Esophagus squamous epithelium (tissue), 5 donors: ENCODE measurements at places on chromosomes 4 and X.

GRCh38 chr4:183798301-183799253 is 106.5 kb upstream of the STOX2 start:
- H3K36me3 ChIP-seq = no peaks in the 10 kb centered on the region
- H3K4me3 ChIP-seq = peak overlapping the region; percentile 70
- DNase-seq = no peak
- H3K27ac ChIP-seq = peak overlapping the region; percentile 89
- H3K27me3 ChIP-seq = peaks cover 45% of the 10 kb centered on the region
- peaks cover 10% of the 10 kb centered on the region for H3K4me1 ChIP-seq

DNA sequence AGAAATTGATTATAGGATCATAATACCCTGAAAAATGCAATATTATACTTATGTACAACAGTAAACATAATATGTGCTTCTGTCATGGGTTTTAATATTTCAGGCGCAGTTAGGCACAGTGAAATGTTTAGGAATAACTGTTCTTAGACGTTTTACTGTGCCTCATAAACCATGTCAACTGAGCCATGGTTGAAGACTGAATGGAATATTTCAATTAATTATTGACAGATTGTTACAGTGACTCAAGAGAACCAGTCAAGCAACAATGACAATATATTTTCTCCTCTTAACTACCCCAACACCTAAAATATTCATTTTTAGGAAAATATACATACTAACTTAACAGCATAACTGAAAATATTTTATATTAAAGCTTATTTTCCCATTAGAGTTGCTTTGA is 852.7 kb upstream of the FRG1 start:
- H3K27me3 ChIP-seq = no peaks in the 10 kb centered on the region
- no peaks in the 10 kb centered on the region for H3K4me1 ChIP-seq
- H3K27ac ChIP-seq = no peak overlapping the region
- H3K36me3 ChIP-seq = no peaks in the 10 kb centered on the region
- no peak for DNase-seq

DNA sequence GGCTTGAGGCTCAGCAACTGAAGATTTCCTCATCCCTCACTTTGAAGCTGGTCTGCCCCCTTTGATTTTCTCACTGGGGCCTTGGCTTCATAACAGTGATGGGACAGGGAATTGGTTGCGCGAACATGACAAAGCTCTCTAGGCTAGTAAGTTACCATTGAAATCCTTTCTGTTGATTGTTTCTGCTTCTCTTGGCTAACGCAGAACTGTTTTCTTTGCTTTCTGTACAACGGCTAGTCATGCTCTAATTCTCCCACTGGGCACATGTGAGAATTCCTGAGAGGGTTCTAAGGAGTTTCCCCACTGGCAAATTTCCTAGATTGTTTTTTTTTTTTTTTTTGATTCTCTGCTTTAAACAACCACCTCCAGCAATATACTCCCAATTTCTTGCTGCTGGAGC is 738.6 kb downstream of the PCDH7 start:
- H3K36me3 ChIP-seq = no peaks in the 10 kb centered on the region
- H3K4me1 ChIP-seq = peaks cover 10% of the 10 kb centered on the region
- no peak overlapping the region for H3K27ac ChIP-seq

DNA sequence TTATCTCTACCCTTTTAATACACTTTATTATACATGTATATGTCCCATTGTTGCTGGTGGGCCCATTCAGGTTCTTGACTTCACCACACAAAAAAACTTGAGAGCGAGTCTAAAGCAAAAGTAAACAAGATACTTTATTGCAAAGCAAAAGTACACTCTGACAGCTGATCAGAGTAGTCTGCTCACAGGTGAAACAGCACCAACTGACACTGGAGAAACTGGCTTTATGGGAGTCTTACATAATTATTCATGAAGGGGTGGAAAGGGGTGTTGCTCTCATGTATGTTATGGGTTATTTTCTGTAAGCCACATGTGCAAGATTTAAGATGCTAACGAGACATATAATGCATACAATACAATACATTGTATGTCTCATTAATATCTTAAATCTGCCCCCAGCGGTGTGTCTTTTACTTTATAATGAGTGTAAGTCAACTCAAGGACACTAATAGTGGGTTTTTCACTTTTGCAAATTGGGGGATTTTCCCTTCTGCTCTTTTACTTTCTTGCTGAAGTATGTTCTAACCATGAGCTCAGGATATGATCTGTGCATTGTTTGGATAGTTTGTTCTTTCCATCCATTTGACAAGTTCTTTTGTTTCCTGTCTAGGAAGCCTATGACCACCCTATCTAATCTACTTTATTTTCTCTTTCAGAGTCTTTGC is 256.1 kb upstream of the ITM2A start:
- no peak overlapping the region for H3K4me3 ChIP-seq
- H3K27me3 ChIP-seq = no peaks in the 10 kb centered on the region
- no peaks in the 10 kb centered on the region for H3K4me1 ChIP-seq
- no peak for DNase-seq
- H3K27ac ChIP-seq = no peak overlapping the region

DNA sequence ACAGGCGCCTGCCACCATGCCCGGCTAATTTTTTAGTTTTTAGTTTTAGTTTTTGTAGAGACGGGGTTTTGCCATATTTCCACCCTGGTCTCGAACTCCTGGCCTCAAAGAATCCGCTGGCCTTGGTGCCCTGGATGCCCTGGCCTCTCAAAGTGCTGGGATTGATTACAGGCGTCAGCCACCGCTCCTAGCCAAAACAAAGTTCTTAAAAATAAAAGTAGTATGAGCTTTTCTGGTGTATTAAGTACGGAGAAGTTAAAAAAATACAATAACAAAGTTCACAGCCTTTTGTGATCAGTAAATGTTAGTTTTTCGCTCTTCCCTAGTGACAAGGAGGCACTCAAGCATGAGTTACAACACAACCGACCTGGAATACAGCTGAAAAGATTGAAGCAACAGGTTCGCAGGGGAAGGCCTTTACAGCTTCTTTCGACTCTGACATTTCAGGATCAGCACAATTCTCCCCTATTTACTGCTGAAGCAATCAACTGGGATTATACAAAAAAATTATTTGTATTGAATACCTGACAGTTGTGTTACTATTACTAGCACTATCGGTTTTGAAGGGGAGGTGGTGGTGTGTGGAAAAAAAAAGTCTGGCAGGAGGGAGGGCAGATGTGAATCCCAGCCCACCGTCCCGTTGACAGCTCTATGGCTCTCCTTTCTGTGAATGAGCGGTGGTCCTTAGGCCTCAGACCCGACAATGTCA is 893 bp upstream of the METAP1 start:
- no peaks in the 10 kb centered on the region for H3K27me3 ChIP-seq
- H3K36me3 ChIP-seq = no peaks in the 10 kb centered on the region
- peaks cover 42% of the 10 kb centered on the region for H3K4me1 ChIP-seq
- H3K4me3 ChIP-seq = peak overlapping the region; percentile 25
- peak overlapping the region; percentile 83 for H3K27ac ChIP-seq
